ENCODE measurements at places on chromosomes 1 and 21.

DNA sequence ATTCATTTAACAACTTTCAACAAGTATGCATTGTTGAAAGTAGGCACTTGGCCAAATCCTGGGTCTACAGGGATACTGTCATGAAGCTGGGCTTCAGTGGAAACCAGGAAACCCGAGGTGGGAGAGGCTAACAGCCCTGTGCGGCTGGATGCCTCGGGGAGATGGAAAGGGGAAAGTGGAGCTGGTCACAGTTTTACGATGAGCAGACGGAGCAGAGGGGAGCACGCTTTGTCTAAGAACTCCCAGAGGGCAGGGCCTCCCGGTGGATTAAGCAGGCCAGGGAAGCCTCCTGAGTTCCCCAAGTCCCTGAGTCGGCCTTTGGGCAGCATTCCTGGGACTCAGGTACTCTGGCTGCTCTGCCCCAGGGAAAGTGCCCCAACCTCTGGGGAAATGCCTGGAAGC lies 23.8 kb downstream of the STUM start:
- no peak for DNase-seq

GRCh38 chr1:241310451-241310850 lies 46.6 kb downstream of the RGS7 start:
- DNase-seq: no peak

DNA sequence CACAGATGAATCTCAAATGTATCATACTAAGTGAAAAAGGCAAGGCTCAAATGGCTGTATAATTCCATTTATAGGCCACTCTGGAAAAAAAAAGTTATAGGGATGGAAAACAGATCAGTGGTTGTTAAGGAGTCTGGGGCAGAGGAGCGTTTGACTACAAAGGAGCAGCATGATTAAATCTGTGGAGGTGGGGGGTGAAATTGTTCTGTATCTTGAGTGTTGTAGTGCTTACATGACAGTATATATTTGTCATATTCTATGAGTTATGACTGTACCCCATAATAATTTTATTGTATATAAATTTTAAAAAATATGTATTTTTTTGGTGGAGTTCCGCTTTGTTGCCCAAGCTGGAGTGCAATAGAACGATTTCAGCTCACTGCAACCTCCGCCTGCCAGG lies 10.3 kb downstream of the TAF12 start:
- no peak for DNase-seq

- peak; percentile 53 for DNase-seq
Measured at GRCh38 chr1:154607106-154607608, 829 bp downstream of the ADAR start.

GRCh38 chr1:202207292-202207691 lies 13.7 kb downstream of the LGR6 start:
- DNase-seq: peak; percentile 40

DNA sequence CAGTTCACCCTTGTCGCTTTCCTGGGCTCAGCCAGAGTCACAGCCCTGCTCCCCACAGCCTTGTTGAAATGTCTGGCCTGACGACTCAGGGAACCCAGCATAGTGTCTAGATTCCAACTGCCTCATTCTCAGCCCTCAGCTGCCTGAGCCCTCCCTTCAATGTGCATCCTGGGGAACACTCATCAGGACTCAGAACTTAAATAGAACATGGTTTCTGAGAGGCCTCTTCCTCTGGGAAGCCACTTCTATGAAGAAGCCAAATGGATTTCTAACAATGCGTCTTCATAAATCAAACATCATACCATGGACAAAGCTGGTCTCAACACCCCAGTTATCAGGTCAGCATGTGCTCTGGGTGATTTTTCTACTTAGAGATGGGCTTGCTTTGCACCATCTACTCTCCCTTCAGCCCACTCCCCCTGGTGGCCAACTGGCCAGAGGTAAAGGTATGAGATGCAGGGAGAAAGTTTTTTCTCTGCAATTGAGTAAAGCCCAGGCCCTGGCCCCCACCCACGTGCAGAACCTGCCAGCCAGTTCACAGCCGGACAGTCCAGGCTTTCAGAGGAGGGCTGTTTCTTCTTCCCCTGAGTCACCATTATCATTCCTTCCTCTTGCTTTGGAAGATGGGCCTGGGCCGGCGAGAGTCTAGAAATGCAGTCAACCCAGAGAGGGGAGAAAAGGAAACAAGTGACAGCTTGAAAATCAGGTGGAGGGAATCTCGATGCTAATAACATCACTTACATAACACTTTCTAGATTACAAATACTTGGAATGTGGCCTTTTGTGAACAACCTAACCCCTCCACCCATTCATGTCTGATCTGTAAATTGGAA lies 32.1 kb downstream of the CD244 start:
- peak; percentile 90 for DNase-seq

DNA sequence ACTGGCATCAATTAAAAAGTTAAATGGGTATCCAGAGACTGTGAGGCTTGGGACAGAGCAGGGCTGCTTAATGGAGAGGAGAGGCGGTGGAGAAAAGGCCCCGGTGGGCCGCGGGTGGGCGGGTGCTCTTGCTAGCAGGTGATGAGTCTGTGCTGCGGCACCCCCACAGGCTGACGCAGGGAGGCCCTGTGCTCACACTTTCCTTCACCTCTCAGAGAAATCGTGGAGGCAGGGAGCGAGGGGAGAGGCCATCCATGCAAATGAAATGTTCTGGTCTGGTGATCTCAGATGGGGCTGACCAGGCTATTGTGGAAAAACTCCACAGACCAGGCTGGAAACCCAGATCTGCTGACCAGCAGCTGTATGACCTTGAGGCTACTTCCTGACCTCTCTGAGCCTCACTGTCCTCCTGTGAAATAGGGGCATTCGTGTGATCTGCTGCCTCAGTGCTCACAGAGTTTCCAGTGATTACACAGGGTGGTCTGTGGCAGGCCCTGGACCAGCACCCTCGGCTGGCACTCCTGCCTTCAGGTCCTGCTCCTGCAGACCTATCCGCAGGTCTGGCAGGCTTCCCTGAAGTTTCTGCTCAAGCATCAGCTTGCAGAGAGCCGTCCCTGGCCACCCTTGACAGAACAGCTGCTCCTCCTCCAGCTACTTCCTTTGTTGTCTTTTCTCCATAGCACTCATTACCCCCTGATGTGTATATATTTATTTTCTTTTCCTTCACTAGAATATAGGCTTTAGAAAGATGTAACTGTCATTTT lies 89.2 kb downstream of the BEND5 start:
- DNase-seq: no peak

GRCh38 chr1:217895841-217896240 lies 264.7 kb downstream of the SPATA17 start:
- no peak for DNase-seq

- no peak for DNase-seq
Measured at GRCh38 chr1:75643460-75643859, 32.5 kb upstream of the SLC44A5 start.

- peak; percentile 51 for DNase-seq
Measured at GRCh38 chr1:58251430-58252073, 295.0 kb downstream of the OMA1 start.

DNA sequence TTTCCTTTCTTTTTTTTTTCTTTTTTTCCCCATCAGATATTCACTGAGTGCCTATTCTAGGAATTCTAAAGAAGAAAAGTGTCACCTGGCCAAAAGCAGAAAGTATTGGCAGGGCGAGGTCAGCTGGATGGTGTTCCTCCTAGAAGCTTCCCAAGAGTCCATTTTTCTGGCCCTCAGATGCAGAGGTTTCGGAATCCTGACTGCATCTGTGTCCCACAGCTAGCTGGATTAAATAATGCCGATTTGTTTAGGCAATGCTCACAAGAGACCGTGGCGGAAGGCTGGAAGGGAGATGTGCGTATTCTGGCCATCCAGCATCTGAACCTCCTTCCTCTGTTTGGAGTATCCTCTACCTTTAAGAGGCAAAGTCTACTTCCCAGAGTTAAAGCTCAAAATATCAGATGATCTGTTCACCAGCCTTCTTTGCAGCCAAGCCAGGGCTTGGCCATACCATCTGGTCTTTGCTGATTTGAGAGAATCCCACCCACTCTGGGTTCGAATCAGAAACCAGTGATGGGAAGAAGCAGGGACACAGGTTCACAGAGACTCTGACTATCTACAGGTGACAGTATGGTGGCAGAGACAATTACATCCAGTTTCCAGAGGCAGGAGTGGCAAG lies 5.4 kb upstream of the TENT5C start:
- DNase-seq: peak; percentile 46

DNA sequence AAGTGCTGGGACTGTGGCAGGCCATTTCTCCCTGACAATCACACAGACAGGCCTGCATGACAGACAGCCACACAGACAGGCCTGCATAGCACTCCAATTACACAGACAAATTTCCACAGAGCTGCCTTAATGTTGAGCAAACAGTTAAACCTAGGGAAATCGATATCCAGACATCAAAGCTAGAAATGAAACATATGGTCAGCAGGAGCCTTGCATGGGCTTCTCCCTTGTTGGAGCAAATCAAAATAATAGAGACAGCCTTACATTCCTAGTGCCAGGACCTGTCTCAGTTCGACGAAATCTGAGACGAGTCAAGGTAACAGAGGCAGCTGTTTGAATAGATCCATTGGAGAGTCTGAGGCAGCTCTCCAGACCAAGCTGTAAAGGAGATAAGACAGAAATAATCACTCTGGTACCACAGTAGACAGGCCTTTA lies 42.4 kb downstream of the OLFML3 start:
- no peak for DNase-seq

DNA sequence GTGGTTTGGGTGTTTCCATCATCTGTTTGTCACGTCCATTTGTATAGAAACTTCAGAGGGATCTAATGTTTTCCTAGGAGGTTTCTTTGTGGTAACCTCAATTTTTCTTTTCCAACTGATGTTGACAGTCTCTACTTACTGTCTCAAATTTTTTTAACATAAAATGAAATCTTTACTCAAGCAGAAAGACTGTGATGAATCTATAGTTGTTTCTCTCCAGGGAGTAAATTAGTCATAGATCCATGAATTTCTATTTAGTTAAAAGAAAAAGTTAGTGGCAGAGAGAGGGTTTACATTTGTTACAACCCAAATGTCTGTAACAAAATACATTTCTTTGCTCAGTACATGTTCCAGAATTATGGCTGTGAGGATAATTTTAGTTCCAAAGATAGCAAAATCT lies 161.6 kb downstream of the DISP1 start:
- DNase-seq: no peak

GRCh38 chr1:113074237-113074636 lies 1.2 kb downstream of the LRIG2 start:
- DNase-seq: no peak

DNA sequence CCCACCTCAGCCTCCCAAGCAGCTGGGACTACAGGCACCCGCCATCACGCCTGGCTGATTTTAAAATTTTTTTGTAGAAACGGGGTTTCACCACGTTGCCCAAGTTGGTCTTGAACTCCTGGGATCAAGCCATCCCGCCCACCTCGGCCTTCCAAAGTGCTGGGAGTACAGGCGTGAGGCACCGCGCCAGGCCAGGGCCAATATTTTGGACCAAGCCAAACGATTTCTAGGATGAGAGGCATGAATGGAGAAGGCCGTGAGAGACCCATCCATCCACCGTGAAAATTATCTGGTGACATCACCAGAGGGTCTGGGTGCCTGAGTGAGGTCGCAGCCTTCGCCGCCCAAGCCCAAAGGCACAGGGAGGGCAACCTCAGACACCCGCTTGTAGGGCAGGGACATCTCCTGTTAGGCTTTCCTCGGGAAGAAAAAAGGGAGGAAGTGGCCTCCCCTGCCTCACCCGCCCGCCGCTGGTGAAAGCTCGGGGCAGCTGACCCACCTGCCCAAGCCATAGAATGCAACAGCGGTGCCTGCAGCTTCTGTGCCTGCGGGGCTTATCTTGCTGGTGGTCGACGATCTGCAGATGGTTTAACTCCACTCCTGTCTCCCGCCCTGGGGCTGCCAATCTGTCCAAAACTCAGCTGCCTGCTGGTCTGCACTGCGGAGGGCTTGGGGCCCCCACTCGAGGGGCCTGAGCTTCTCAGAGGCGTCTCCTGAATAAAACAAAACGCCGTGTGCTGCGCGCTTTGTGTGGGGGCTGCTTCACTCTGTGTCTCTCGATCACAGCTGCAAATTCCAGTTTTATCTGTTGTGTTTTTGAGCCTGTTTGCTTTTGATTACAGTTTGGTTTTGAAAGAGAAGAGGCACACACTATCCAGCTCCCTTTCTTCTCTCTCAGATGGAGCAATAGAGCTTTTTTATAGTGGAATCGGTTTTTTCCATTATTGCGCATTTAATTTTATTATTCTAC lies 85.8 kb downstream of the MRPS6 start:
- DNase-seq: no peak

- no peak for DNase-seq
Measured at GRCh38 chr1:109385417-109385816, 12.3 kb downstream of the SORT1 start.

DNA sequence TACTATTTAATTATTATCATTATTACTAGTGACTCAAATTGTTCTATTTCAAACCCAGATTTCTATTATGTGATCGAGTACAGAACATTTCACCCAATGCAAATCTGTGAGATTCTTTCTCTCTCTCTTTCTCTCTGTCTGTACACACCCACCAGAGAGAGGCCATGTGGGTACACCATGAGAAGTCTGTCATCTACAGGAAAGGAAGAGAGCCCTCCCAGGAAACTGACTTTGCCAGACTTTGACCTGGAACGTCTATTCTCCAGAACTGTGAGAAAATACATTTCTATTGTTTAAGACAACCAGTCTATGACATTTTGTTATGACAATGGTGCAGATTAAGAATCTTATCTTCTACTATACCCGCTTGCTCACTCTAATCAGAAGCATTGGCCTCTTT lies 1091.6 kb downstream of the TTLL7 start:
- no peak for DNase-seq

DNA sequence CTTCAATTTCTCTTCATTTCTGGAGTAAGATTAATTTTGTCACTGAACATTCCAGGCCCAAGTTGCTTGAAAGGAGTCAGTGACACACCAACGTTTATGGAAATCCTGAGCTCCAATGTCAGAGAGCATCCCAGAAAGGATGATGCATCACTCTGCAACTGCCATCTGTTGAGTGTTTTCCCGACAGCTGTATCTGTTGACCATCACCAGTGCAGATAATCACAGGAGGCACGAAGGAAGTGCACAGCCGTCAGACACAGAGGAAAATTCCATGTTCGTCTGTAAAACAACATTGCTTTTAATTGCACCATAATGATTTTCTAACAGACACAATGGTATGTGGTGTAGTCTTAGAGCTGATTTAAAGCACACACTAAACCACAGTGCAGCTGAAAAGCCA lies 376.7 kb upstream of the ADGRL2 start:
- DNase-seq: no peak

GRCh38 chr1:46301808-46302640 lies 1.4 kb downstream of the LRRC41 start:
- peak; percentile 72 for DNase-seq

Measured in hematopoietic multipotent progenitor cell treated with erythropoietin and hydrocortisone succinate and interleukin-3 and kit ligand, for 6 days (in vitro differentiated cells).